ENCODE measurements at places on chromosomes 7 and 10.

- DNase-seq, result no peak
Observed at GRCh38 chr7:50351267-50351666, 46.8 kb downstream of the IKZF1 start.

GRCh38 chr7:57774300-57774699 is 324.3 kb downstream of the ZNF716 start:
- no peak for DNase-seq

DNA sequence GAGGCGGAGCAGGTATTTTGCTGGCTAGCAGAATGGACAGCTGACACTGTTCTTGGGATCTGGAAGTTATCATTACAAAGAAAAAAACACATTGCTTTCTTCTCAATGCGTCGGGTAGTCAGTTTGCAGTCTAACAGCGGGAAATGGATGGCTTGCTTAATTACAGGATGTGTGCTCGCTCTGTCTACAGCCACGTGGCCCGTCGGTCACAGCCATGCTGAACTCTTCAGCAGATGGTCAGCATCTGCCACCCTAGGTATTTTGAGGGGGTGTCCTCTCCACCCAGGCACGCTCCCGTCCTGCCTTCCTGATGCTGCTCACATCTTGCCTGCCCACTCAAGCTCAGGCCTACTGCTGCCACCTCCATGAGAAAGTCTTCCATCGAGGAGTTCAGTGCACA is 20.4 kb upstream of the INMT start:
- no peak for DNase-seq

GRCh38 chr10:1572519-1573333 is 164.6 kb downstream of the ADARB2 start:
- no peak for DNase-seq

DNA sequence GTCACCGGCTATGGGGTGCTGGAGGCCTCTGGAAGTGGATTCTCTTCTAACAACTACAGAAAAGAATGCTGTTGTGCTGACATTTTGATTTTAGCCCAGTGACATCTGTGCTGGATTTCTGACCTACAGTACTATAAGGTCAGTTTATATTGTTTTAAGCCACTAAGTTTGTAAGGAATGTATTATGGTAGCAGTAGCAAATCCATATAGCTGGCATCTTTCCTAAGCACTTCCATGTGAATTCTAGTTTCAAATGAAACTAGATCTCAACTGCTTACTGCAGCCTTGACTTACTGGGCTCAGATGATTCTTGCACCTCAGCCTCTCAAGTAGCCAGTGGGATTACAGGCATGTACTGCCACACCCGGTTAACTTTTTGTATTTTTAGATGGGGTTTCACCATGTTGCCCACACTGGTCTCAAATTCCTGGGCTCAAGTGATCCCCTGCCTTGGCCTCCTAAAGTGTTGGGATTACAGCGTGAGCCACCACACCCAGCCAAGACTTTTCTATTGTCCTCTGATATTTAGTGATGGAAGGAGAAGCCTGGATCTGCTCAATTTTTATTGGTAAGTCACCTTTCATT is 414.0 kb downstream of the PHTF2 start:
- DNase-seq, result no peak

DNA sequence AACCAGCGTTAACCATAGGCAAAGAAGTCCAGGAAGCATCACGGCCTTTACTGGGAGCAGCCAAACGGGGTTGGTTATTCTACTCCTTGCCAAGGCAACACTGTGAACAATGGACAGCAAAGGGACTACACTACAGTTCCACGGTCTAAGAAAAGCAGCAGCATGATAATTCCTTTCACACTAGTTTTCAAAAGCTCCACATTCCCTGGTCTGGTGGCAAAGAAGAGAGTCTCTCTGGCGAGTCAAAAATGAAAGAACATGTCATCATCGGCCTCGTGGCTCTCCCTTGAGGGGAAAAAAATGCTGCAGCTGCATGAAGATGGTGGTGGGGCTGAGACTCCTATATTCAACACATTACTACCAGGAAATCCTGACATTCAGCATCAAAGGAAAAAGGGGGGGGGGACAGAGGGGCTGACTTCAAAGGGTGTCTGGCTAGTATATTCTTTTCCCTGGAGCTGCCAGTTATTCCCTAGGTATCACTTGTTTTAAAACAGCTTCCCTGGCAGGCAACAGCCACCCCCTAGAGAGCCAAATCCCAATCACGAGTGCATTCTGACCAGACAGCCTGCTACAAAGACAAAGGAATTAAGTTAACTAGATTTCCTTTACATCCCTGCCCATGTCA is 49.1 kb downstream of the SLC37A3 start:
- no peak for DNase-seq

DNA sequence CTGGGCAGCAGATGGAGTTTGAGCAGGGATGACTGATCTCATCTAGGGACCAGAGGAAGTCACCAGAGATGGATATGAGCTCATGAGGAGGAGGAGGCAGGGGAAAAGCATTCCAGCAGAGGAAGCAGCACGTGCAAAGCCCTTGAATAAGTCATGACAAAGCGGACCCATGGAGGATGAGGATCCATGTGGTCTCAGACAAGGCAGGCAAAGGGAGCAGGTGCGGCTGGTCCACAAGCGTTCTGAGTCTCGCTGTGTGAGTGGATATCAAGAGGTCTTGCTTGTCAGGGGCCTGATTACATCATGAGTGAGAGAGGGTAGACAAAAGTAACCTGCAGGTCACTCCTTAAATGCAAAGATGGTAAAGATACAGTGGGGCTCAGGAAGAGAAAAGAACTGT is 307.6 kb downstream of the GRID1 start:
- DNase-seq, result no peak

- no peak for DNase-seq
Observed at GRCh38 chr10:62803724-62804355, 680 bp upstream of the ADO start.

GRCh38 chr7:124032369-124033094 is at the start of gene TMEM229A:
TSS of gene TMEM229A (minus strand) at chr7:124033067. CDS start at chr7:124033003, 64 bp downstream.
- DNase-seq, result peak; percentile 28

DNA sequence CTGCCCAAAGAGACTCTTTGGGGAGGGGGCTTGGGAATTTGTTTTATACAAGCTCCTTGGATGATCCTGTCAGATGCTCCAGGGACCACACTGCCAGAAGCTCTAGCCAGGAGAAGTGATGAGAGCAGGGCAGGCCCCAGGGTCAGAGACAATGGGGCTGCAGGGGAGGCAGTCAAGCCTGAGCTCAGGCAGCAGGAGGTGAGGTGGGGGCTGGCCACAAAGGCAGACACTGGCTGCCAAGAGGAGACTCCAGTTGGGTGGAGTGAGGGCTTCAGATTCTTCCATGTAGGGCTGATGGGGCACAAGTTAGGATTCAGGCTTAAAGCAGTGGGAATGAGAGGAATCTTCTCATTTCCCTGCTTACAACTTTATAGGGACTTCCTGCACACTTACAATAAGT is 35.6 kb upstream of the LOXL4 start:
- no peak for DNase-seq

DNA sequence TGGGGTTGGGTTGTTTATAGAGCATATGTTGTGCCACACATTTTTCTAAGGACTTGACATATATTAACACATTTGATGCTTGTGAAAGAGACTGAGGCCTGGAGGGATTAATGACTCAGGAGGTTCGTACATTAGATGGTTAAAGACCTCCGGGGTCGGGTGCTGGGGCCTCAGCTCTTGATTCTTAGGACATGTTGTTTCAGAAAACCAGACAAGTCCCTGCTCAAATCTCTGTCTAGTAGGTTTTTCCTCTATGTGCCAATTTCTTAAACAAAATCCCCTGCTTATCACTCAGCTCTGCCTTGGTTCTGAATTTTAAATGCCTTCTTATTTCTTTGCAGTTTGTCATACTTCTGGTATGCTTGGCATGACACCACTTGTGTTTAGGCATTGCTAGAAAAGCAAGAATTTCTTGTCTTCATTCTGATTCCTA is 5.8 kb downstream of the UPP1 start:
- no peak for DNase-seq

GRCh38 chr10:11197266-11197712 is 179.6 kb downstream of the CELF2 start:
- DNase-seq, result no peak

Measured in NCI-H1694 treated with DMSO at 0.1 percent for 48 hours (cell line).